NCI-H2107 (cell line): ENCODE measurements at places on chromosomes 11 and 22.

DNA sequence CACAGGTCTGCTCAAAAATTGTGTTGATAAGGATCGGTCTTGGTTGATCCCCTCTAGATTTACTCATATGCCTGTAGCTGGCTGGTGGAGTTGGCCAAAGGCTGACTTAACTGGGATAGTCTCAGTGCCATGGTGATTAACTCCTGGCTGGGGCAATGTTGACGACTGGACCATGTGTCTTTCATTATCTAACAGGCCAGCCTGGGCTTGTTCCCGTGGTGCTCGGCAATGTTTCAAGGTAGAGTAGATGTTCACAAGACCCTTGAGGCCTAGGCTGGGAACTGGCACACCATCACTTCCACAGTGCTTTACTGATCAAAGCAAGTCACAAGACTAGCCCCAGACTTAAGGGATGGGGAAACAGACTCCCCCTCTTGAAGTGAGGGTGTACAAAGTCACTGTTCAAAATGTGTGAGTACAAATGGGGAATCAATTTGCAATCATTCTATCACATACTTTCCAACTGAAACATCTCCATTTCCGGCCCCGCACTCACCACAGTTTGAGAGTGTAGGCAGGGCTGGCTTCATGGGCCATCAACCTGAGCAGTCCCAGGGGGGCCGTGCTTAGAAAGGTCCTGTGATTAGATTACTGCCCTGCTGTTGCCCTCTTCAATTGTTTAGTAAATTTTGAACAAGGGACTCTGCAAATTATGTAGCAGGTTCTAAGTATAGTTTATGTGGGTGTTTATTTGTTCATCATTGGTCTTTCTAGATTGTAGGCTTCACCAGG, 240.8 kb downstream of the NELL1 start:
- DNase-seq, result no peak

GRCh38 chr11:67023957-67024353, 1.0 kb downstream of the SYT12 start:
- DNase-seq, result no peak

DNA sequence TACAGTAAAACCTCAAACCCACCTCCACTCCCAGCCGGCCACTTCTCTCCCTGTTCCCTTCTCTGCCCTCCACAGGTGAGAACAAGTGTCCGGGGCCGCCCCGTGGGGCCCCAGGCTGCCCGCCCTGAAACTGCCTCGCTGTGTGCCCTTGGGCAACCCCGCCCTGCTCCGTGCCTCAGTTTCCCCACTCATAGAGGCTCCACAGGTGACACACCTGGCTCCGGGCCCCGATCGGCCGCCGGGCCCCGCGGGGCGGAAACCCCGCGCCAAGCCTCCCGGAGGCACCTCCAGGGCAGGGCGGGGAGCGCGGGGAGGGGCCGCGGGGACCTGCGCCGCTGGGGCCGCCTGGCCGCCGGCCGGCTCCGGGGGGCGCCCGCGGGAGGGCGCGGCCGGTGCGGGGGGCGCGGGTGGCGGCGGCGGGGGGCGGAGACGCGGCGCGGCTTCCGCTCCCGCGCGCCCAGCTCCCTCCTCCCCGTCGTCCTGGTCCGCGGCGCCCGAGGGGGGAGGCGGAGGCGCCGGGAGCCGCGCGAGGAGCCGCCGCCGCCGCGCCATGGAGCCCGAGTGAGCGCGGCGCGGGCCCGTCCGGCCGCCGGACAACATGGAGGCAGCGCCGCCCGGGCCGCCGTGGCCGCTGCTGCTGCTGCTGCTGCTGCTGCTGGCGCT, at the start of gene LRP5:
TSS of gene LRP5 (plus strand) at position 475 of the 663 bp plus-strand sequence. CDS start at position 599, 124 bp downstream.
- DNase-seq, result no peak

- no peak for DNase-seq
Observed at GRCh38 chr11:45513821-45514340, 151.5 kb downstream of the CHST1 start.

DNA sequence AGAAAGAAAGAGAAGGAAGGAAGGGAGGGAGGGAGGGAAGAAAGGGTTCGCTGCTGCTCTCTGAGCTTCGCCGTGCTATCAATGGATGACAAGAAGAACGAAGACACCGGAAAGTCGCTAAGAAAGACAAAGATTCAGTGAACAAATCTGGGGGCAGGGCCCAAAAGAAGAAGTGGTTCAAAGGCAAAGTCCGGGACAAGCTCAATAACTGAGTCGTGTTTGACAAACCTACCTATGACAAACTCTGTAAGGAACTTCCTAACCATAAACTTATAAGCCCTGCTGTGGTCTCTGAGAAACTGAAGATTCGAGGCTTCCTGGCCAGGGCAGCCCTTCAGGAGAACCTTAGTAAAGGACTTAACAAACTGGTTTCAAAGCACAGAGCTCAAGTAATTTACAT, 2.9 kb upstream of the TTLL1 start:
- no peak for DNase-seq
